ENCODE measurements at places on chromosomes 3 and 15.

- DNase-seq = no peak
These were observed 4.6 kb upstream of the CIDEC start for GRCh38 chr3:9884555-9885165.

GRCh38 chr3:195859061-195859845 is 47.5 kb upstream of the MUC4 start:
- peak; percentile 81 for DNase-seq

- no peak for DNase-seq
These were observed 51.8 kb downstream of the BTD start for GRCh38 chr3:15653321-15653720.

GRCh38 chr15:84929795-84930603 is 45.5 kb downstream of the SLC28A1 start:
- no peak for DNase-seq

DNA sequence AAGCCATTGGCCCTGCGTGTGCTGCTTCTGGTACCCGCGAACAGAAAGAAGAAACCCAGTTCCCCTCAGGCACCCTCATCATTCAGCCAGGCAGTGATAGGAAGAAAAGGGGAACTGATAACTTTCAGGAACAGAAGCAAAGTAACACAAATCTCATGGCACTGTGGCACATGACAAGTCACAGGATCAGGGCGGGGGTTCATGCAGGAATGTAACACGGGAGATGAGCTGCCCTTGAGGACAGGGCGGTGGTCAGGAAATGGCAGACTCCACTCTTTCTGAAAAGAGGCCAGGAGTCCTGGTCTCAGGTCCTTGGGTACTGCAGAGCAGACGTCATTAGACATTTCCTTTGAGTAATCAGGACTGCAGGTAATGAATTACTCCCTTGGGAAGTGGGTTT is 95.5 kb downstream of the CCNL1 start:
- no peak for DNase-seq

GRCh38 chr3:173395073-173395411 is 2.5 kb upstream of the NLGN1 start:
- DNase-seq = no peak

DNA sequence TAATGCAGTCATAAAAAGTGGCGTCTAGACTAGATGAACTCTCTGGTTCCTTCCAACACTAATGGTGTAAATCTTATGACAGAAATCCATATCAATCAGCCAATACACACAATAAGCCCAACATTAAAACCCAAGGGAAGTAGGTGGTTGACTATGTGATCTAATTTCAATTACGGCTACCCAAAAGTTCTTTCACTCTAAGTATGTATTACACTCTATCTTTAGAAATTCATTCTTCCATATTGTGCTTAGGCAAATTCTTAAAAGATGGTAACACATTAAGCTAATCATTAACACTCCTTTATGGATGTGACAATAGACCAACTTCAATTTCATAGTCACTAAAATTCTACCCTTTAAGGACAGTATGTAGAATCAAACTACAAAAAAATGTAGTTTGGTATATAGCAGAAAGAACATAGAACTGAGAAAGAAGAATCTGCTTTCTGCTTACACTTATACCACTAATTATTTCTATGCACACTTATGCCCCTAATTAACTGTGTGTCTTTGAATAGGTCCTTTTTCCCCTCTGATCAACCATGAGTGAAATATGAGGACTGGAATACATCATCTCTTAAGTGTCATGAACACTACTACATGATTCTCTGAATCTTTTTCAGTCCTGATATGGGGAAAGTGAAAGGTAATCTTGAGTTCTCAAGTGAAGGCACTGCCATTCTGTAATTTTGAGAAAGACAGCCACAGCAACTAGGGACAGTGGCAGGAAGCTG is 557.6 kb downstream of the IGSF11 start:
- no peak for DNase-seq

DNA sequence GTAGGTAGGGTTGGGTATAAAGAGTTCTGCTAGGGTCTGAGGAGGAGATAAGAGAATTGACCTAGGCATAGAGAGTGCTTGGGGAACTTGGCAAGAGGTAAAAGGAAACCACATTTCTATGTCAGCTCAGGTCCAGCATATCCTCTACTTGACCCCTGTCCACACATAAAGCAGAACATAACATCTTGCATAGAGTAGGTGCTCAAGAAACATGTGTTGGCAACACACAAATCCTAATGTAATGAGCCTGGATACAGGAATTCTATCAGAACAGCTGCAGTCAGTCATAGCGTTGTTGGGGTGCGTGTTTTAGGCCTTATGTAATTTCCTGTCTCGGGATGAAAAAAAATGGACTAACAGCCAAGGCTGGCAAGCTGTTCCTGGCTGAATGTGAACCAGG is 35.0 kb upstream of the PLCL2 start:
- no peak for DNase-seq

DNA sequence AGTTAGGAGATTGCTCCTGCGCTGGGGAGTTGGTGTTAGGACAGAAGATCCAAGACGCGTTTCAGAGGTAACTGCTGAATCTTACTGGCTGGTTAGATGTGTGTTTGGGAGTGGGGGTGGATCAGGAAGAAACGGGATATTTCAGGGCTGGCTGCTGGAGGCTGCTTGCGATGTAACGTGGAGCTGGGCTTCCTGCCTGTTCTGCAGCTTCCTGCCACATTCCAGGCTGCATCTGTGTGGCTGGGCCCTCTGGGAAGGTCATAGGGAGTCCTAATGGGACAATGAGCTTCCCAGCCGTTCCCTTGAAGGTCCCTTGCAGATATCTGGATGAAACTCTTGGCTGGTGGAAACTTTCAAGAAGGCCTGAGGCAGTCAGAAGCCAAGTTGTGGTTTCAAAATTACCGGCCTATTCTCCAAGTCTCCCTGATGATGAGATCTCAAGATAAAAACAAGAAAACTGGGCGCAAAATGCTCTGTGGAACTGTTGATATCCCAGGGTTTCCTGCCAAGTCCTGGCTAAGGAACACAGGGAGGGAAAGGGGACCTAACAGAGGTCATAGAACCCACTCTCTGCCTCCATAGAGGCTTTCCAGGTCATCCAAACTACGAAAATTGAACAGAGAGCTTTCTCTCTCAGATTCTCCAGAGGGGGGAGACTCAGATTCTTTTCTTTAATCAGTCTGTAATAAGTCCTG is 67.0 kb downstream of the NOX5 start:
- DNase-seq = no peak

DNA sequence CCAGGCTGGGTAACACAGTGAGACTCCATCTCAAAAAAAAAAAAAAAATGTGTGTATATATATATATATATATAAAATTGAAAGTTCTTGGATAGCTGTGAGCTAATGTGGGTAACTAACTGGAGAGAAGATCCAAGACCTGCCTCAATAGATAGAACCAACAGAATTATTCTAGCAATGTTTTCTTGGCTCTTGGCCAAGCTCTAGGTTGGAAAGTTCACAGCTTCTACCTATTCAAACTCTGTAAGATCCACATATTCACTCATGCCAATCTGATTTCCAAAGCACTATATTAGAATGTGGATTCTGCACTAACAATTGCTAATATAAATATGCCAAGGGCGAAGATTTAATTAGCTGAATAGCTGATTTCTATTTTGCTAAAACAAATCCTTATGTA is 29.8 kb upstream of the CMTM6 start:
- no peak for DNase-seq

DNA sequence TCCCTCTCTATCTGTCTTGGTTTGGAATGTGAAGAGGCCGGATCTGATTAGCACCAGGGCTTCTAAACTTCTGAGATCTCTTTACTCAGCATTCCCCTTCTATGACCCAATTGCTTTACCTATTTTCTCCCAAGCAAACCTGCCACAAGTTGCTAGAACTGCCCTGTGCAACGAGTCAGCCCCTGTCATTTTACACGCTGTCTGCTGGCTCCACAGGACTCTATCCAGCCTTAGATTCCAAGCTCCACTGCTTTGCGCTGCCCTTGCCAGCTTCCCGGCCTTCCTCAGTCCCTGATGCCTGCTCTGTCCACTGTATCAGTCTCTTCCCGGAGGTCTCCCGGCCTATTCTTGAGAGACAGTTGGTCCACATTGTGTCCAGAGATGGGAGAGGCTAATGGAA is 12.3 kb downstream of the CEP19 start:
- DNase-seq = no peak

- DNase-seq = no peak
These were observed 57.4 kb upstream of the PPARG start for GRCh38 chr3:12231431-12231830.

- no peak for DNase-seq
These were observed 514.1 kb downstream of the MAGI1 start for GRCh38 chr3:65524584-65524983.

DNA sequence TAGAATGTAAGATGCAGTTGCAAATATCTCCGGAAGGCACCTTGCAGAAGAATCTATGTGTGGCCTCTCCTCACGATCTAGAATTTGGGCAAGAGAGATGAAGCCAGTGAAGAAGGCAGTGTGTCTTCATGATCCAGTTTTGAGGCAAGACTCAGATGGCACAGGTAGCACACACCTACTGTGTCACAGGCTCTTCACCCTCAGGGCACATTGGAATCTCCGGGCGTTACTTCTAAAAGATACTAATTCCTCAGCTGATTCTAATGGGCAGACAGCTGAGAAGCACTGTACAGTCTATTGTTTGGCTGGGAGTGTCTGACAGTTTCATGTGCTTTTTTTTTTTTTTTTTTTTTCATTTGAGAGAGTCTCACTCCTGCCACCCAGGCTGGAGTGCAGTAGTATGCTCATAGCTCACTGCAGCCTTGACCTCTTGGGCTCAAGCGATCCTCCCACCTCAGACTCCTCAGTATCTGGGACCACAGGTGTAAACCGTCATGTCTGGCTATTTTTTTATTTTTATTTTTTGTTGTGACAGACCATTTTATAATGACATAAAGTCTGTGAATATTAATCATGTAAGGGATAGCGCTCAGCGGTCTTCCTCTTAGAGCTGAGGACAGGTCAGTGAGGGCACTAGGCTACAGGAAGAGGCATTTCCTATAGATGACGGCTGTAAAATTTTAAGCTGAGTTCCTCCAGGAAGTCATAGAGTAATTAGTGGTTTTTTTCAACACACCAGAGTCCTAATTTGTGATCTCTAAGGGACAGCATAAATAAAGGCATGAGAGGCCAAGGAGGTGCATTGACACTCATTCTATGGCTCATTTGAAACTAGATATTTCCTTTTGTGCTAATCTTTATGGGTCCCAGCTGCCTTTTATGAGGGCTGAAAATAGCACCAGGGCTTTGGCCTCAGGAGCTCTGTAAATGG is 4.0 kb downstream of the C3orf52 start:
- DNase-seq = no peak

- no peak for DNase-seq
These were observed 916 bp downstream of the IDH3A start for GRCh38 chr15:78149805-78150751.

DNA sequence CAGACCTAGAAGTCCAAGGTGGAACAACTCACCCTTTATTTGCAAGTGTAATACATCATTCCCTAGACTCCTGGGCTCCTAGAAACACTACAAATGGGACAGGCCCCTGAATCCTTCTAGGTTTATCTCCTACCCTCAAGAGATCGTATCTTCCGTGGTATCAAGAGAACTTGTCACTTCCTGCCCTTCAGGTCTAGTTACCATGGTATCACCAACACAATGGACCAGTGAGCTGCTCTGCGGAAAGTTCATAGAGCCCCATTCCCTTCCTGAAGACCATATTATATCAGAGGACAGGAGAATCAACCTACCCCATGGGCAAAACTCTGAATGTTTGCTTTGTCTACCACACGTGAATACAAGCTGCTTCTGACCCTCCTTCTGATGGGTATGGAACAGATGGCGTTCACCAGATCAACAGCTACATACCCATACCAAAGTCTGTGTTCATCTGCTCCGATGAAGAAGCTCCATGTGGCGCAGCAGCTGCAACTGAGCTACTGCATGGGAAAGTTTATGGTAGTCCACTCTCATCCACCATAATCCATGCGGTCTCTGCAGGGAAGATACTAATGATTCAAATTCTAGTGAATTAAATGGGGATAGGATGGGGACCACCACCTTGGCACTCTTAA is 84.6 kb upstream of the KLF13 start:
- DNase-seq = no peak

DNA sequence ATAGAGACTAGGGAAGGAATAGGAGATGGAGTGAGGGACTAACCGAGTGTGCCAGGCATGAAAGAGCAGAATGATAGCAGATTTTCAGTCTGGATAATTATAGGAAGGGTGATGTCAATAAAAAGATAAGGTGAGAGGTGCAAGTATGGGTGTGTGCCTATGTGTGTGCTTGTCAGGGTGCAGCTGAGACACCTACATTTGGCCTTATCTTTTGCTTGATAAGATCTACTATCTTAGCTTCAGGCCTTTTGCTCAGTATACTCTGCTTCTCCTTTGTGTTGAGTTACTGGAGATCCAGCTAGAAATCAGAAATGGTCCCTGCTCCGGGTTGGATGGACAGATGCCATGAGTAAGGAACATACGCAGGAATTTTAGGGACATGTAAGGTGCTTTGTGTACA is 17.4 kb downstream of the ARL14 start:
- DNase-seq = no peak

- no peak for DNase-seq
These were observed 49.7 kb downstream of the KLHL25 start for GRCh38 chr15:85745023-85745422.

DNA sequence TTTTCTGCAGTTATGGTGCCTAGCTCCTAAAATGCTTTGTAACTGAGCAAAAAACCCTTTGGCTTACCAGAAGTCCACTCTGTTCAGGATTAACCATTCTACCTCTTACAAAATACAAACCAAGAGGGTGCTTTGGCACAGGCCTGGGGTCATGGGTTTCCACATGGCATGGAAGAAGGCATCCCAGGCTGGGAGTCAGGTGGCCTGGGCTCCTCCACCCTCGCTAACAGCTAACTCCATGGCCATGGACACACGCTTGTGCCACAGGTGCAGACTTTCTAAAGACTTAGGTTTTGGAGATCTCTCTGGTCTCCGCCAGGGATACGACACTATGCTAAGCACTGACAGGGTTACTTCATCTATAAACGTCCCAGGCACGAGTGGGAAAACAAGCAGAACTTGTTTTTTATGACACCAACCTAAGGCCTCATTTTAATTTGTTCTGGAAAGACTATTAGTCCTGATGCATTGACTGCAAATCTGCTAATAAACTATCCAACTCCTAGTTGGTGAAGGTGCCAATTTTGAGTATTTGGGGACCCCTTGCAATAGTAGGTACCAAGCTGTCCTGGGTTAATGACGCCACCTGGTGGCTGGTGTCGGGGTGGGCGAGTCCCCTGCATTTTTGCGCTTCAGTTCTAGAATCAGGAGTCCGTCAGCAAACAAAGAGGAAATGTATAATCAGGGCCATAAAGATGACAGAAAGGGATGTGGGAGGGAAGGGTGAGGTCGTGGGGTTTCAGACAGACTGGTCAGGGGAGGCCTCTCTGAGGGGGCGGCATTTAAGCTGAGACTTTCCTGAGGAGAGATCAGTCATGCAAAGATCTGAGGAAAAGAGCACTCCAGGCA is 10.3 kb upstream of the ALDH1A3 start:
- DNase-seq = no peak

- DNase-seq = no peak
These were observed 136.6 kb downstream of the DUT start for GRCh38 chr15:48467801-48468200.

- DNase-seq = no peak
These were observed 182.5 kb downstream of the FOXP1 start for GRCh38 chr3:71400986-71401451.

GRCh38 chr3:183279371-183279770 is 26.3 kb downstream of the B3GNT5 start:
- no peak for DNase-seq

GRCh38 chr3:184563561-184563925 is 2.0 kb downstream of the EPHB3 start:
- DNase-seq = no peak
